ENCODE measurements at places on chromosomes 16 and 17.
A peak's percentile ranks its signal among the peaks of the same experiment; 100 is the strongest.

DNA sequence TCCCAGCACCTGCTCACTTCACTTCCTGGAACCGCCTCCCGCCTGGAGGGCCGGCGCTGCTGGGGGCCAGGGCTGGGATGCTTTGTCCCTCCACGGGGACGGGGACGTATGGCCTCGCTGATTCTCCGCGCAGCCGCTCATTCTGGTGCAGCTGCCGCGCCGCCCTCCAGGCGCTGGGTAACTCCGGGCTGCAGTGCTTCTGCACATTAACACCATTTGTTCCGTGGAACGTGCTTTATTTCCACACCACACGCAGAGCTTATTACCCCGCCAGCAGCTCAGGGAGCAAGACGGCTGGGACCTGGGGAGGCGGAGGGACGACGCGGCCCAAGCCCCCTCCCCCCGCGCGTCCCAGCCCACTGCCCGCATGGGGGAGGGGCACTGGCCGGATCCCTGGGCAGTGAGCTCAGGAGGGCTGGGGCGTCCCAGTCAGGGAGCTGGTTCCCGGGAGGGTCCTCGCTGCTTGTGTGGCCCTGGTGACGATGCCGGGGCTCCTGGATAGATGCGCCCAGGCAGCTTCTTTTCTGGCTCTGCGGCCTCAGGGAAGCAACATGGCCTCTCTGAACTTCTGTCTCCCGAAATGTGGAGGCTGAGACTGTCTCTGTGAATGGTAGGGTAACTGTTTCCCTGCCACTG is 45.4 kb upstream of the ACSF3 start:
- no peak for DNase-seq

GRCh38 chr16:85206472-85207356 is 94.4 kb upstream of the CIBAR2 start:
- DNase-seq, result peak; percentile 51

DNA sequence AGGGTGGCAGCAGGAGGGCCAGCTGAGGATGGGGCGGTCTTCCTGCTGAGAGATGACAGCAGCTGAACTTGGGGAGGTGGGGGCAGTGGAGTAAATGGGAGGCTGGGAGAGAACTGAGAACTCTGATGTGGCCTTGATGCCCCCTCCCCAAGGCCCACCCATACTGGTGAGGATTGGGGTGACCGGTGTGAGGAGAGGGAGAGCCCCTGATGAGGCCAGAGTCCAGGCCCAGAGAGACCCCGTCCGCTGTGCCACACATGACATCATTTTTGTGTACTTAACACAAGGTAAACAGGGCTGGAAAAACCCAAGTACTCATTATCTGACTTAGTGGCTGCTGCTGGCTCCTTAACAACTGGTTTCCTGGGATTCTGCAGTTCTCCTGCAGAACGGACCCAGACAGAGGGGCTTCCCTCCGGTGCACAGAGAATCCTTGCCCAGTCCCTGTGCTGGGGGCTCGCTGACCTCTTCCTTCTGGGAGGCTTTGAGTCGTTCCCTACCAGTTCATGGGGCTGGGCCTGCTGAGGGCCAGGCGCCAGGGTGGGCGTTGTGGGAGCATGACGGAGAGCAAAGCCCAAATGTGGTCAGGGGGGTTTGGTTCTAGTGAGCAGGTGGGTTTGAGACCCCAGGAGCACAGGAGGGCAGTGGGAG is 207.6 kb downstream of the RAB11FIP4 start:
- no peak for DNase-seq

GRCh38 chr17:81382851-81383250 is 12.4 kb upstream of the BAHCC1 start:
- no peak for DNase-seq

DNA sequence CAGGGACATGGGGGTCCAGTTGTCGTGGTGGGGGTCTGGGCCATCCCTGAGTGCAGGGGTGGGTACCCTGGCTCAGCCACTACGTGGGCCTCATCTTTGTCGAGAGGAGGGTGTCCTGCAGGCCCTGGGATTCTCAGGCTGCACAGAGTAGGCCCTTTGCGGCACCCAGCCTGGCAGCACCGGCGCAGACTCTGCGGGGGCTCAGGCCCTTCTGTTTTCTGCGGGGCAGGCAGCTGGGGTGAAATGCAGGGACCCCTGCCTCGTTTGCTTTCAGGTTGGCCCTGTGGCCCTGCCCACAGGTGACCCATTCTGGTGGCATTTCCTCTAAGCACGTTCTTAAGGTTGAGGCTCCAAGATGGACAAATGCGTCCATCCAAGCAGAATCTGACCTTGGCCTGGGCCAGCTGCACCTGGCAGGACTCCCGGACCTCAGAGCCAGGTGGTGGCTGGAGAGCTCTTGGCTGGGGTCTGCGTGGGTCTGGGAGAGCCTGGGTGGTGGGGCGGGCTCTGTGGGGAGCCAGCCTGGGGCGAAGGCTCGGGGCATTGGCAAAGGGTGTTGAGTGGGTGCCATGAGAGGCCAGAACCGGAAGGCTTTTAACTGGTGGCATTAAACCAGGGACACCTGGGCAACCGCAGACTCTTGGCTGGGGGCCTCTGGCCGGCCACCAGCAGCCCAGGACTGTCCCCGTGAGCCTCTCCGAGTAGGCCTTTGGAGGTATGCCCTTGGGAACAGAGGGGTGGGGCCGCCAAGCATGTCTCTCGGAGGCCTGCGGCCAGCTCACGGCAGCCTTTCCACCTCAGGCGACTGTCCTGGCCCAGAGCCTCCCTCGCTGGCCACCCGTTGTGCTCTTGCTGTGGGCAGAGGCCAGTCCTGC is 16.9 kb downstream of the PRSS27 start:
- no peak for DNase-seq

DNA sequence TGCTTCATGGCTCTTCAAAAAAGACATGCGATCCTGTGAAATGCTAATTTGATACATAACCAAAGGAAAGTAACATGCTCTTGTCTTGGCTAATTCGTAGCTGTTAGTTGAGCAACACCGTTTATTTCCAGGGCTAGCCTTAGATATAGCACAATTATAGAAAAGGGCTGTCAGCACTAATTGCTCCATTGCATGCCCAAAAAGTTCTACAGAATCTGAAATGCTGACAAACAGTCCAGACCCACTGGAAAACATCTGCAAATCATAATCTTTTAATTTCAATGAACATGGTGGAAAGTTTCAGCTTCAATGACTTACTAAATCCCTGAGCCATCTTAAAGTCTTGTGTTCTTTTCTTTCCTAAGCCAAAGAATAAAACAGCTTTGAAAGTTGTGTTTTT is 42.9 kb upstream of the NUDT7 start:
- no peak for DNase-seq

GRCh38 chr17:55056526-55056925 is 88.0 kb downstream of the STXBP4 start:
- DNase-seq, result no peak

DNA sequence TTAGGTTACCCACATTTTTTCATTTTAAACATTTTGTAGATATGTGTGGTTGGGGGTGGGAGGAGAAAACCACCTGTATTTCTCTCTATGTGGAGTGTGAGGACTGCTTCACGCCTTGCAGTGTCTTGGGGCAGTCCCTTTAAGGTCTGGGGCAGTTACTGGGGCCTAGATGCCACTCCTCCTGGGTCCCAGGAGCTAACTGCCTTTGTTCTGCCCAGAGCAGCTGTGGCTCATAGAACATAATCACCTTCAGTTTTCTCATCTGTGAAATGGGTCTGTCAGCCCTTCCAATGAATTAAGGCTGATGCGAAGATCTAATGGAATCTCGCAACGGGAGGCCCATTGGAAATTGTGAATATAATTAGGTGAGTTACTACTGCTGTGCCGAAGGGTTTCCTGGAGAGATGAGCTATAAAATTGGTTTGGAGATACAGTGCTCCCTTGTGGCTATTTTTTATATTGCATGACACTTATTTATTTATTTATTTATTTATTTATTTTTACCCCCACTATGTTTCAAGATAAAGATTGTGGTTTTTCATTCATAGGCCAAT is 22.9 kb downstream of the DHRS7C start:
- DNase-seq, result no peak

DNA sequence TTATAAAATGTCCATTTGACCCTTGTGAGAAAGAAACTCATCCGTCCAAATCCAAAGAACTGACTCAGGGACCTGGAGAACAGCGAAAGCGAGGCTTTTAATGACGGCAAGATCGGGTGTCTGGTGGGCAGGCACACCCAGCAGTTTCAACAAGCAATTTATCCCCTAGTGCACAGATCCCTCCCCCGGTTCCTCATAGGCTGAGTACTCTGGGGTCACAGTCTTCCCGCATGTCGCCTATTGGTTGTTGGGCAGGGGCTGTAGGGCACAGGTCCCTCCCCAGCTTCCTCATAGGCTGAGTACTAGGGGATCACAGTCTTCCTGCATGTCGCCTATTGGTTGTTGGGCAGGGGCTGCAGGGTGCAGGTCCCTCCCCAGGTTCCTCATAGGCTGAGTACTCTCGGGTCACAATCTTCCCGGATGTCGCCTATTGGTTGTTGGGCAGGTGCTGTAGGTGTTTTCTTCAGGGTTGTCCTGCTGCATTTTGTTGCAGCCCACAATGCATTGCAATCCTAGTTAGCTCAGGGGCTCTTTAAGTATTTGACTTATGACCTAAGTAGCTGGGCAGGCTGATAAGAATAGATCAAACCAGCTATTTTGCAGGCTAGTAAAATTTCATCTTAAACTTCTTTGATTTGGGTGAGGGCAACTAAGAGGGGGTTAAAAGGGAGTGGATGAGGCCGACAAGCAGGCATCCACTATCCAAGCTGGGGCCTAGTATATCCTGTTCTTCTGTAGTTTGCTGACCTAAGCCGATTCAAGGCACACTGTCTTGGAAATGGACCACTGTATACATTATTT is 3.6 kb upstream of the UTS2R start:
- no peak for DNase-seq

- DNase-seq, result no peak
Measured at GRCh38 chr17:74362810-74363498, 1.3 kb upstream of the BTBD17 start.

GRCh38 chr17:75225016-75225415 is 19.5 kb downstream of the NUP85 start:
- DNase-seq, result no peak

- DNase-seq, result no peak
Measured at GRCh38 chr16:83031524-83031923, 404.8 kb downstream of the CDH13 start.

- DNase-seq, result no peak
Measured at GRCh38 chr16:28326881-28327610, 34.7 kb downstream of the SBK1 start.

GRCh38 chr16:31010585-31011325 is at the start of gene STX1B:
Gene STX1B, minus strand, starts transcription at chr16:31010638. Its CDS starts 242 bp downstream, at chr16:31010396.
- no peak for DNase-seq

GRCh38 chr17:75850928-75851692 is 4.0 kb downstream of the WBP2 start:
- DNase-seq, result no peak

GRCh38 chr17:37107406-37108083 is 158.8 kb downstream of the AATF start:
- no peak for DNase-seq

- no peak for DNase-seq
Measured at GRCh38 chr17:5788266-5788900, 204.1 kb upstream of the NLRP1 start.

DNA sequence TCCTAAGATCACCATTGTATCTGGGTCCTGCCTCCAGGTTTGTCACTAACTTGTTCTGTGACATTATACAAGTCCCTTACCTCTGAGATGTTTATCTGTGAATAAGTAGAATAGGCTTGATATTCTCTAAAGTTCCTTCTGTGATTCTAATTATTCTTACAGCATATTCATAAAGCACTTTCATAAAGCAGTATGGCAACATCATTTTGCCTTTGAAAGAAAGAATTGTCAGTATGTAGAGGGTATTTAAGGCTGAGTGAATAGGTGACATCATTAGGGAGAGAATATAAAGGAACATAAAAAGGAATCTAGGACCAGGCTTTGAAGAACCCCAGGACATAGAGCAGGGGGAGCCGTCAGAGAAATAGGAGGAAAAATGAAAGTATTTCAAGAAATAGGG is 15.6 kb downstream of the VMP1 start:
- DNase-seq, result no peak

Measured in thoracic aorta (tissue), 2 donors.